ENCODE measurements at places on chromosomes 12 and 14. TPM values are rescaled to one million over a fixed set of nuclear protein-coding genes. Genes with fewer than 3 reads are reported as not detected.

- H3K36me3 ChIP-seq: no peaks in the 10 kb centered on the region
- H3K27ac ChIP-seq: no peak overlapping the region
- H3K4me1 ChIP-seq: peaks cover 6% of the 10 kb centered on the region
- no peak overlapping the region for H3K4me3 ChIP-seq
- no peak for DNase-seq
- no peaks in the 10 kb centered on the region for H3K27me3 ChIP-seq
Measured at GRCh38 chr14:101499513-101499912, 61.8 kb upstream of the DIO3 start.

DNA sequence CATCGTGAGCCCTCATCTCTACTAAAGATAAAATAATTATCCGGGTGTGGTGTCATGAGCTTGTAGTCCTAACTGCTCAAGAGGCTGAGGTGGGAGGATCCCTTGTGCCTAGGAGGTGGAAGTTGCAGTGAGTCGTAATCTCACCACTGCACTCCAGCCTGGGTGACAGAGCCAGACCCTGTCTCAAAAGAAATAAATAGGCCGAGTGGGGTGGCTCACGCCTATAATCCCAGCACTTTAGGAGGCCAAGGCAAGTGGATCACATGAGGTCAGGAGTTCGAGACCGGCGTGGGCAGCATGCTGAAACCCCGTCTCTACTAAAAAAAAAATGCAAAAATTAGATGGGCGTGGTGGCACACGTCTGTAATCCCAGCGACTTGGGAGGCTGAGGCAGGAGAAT lies 70.9 kb downstream of the RESF1 start:
- H3K27ac ChIP-seq: no peak overlapping the region
- H3K36me3 ChIP-seq: no peaks in the 10 kb centered on the region
- no peaks in the 10 kb centered on the region for H3K27me3 ChIP-seq

DNA sequence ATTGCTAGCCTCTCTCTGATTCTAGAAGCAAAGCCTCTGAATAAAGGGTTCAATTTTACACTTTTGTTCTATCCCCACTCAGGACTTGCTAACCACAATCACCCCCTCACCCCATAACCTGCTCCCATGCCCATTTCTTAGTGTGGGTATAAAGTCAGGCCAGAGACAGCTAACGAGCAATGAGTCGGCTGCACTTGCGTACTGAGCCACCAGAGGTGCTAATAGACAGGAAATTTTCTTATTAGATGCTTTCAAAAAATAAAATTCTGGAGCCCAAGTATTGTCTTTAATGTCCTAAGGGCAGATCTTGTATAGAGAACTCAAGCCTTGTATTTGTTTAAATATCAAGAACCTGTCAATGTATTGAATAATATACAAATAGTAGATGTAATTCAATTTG lies 256.9 kb downstream of the SYT1 start:
- no peaks in the 10 kb centered on the region for H3K4me1 ChIP-seq
- H3K4me3 ChIP-seq: no peak overlapping the region
- H3K27me3 ChIP-seq: no peaks in the 10 kb centered on the region
- DNase-seq: no peak
- H3K27ac ChIP-seq: no peak overlapping the region

RPS6KA5 gene
- total RNA-seq: 31.1 TPM

GPRC5D gene
- total RNA-seq: not detected

TAS2R19 gene
- 1.4 TPM for total RNA-seq

Measured in esophagus muscularis mucosa (tissue), 4 donors.